Stimulated activated CD8-positive, alpha-beta memory T cell treated with anti-CD3 and anti-CD28 coated beads, Interleukin-2, amount 100 ng/mL, for 48 hours (primary cell): ENCODE measurements at places on chromosomes 3 and 15.
A peak's percentile ranks its signal among the peaks of the same experiment; 100 is the strongest.

- no peak for DNase-seq
Measured at GRCh38 chr3:108823227-108823626, 641 bp downstream of the TRAT1 start.

DNA sequence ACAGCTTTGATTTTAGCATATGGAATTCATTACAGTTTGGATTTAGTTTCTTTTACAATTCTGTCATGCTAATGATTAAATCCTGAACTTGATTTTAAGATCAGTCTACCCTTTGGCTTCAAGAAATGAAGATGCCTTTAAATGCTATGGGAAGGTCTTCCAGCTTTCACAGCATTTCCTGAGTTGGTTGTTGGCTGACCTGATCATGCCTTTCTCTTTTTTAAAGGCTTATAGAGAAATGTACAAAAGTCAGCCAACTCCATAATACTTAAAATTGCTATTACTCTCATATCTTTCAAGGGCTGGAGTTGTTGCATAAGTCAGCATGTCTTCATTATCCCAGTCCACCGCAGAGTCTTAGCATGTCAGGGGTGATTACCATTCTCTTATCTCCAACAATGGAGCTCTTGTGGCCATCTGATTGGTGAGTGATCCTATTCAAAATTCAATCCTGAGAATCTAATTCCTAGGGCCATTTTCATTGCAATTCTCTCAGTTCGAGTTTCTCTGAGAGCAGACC is 123.8 kb downstream of the GMNC start:
- DNase-seq: no peak

DNA sequence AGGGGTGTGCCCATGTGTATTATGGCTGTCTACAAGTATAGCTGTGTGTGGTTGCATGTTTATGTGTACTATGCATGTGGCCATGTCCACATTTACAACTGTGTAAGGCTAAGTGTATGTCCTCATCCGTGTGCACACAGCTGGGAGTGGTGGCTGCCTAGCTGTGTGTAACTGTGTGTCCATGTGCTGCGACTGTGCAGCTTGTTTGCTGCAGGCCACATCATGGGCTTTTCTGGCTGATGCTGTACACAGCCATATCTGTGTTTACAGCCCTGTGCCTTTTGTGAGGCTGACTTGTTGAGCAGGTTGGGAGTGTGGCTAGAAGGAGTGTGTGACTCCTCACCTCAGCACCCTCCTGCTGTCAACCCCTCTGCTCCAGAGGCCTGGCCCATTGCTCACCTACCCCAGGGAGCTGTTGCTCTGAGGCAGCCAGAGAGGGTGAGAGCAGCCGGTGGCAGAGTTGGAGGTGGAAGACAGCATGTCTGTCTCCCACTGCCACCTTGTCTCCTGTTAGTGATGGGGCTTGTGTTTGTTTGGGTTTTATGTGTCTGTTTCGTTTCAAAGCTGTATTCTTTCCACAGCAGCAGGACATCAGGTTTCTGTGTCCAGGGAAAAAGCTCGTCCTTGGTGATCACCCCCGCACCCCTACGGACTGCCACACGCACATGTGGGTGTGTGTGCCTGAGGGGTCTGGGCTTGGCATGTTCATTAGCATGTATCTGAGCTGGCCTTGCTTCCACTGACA is 1.4 kb upstream of the GRM2 start:
- no peak for DNase-seq

GRCh38 chr3:43892526-43892925 is 201.8 kb downstream of the ABHD5 start:
- DNase-seq: no peak

DNA sequence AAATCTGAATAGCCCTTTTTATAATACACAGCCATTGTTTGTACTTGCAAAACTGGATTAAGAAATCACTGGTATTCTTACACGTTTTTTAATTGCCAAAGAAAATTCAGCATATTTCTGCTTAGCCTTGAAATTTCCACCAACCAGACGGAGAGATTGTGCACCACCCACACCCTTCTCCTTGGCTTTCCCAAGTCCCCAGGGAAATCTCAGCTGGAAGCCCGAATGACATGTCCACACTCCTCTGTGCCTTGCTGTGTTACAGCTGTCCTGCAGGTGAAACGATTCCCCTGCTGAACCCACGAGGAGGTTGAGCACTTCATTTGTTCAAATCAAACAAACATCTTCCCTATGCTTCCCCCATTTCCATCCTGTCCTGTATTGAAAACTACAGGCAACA is 49.6 kb upstream of the PPARG start:
- DNase-seq: no peak

GRCh38 chr3:195690951-195691350 is 29.8 kb upstream of the MUC20 start:
- no peak for DNase-seq

DNA sequence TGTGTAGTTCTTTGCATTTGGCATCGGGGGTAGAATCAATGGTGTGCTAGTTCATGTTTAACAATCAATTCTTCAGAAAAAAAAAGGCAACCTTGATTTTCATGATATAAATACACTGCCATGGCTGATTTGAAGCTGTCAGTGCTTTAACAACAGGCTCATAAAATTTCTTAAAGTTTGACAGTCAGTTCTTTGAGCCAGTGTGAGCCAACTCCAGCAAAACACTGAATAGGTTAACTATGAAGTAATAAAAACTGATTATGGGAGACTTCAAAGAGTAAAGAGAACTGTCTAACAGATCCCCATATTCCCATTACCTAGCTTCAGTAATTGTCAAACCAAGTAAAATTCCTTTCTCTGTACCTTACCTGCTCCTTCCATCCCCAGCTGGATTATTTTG is 241.7 kb upstream of the SUCLG2 start:
- no peak for DNase-seq

GRCh38 chr3:146222204-146223046 is 28.5 kb downstream of the PLSCR4 start:
- no peak for DNase-seq

DNA sequence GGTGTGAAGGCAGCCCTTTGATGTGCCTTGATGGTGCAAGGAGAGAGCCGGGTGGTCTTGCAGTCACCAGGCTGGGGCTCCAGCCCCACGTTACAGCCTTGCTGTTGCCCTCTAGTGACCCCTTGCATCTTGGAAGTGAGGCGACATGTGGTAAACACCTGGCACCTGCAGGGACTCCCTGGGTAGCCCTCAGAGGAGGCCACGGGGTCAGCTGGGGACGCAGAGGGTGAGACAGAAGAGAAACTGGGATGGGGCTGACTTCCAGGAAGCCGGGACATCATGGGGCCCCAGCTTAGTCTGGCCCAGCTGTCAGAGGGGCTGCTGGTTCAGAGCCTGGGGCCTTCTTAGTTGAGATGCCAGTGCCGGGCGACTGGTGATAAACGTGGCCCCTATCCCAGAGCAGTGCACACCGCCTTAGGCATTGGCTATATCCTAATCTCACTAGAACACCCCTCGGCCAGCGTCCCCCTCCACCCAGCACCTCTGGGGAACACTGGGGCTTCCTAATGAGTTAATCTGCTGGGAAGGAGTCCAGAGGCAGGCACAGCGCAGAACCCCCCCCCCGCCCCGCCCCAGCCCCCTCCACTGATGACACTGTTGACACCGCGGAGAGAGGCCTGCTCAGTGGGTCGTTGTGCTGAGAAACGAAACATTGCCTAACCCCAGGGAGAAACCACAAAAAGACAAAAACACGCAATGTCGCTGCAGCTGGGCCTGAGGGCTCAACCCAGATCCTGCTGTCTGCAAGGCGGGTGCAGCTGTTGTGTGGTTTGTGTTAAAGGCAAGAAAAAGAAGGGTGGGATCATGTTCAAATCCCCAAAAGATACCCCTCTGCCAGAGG is 60.5 kb upstream of the KLF13 start:
- peak; percentile 27 for DNase-seq

GRCh38 chr3:78256123-78256522 is 1216.2 kb downstream of the ROBO2 start:
- DNase-seq: no peak

GRCh38 chr3:152811974-152812760 is 22.8 kb upstream of the P2RY1 start:
- DNase-seq: no peak

GRCh38 chr3:194103983-194104751 is 31.8 kb upstream of the HES1 start:
- DNase-seq: no peak

- no peak for DNase-seq
Measured at GRCh38 chr15:51678096-51678495, 3.2 kb upstream of the SCG3 start.

DNA sequence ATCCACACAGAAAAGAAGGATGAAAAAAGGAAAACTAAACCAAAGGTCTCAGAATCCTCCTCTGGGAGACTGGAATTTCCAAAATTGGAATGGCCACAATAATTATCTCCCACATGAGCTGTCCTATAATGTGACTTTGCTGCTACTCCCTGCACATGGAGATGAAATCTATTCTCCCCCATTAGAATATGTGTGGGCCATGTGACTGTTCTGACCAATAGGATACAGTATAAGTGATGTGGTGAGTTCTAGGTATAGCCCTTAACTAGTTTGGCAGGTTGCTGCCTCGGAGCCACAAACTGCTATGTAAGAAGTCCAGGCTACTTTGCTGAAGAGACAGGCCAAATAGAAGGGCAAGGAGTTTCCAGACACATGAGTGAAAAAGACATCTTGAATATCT is 5.2 kb downstream of the TRIM59 start:
- no peak for DNase-seq
